ENCODE measurements at places on chromosomes 13 and 19.
A peak's percentile ranks its signal among the peaks of the same experiment; 100 is the strongest.

DNA sequence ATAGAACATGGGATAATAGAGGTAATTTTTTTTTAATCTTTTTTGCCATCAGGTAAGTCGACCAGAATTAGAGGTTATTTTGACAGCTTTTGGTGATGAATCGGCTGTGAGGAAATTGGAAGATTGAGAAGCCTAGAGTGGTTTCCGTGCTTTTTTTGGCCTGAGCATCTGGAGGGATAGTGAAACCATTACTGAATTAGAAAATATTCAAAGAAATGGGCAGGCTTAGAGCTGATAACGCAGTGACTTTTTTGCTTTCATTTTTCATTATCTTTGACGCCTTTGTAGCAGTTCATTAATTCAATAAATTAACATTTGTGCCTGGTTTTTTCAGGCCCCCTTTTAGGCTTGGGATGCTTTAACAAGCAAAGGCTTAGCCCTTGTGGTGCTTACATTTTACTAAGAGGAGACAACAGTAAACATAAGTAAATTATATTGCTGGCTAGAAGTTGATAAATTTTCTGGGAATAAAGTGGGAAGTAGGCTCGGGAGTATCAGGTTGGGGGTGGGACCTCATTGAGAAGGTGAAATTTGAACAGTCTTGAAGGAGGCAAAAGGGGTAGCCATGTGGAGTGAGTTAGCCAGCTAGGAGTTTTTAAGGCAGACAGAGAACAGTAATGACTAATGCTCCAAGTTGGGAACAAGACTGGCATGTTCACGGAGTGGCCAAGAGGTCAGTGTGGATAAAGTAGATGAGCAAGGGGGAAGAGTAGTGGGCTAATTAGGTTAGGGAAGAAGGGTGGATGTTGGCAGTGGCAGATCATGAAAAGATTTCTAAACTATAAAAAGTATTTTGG is 36.5 kb downstream of the GTF2F2 start:
- DNase-seq = no peak

DNA sequence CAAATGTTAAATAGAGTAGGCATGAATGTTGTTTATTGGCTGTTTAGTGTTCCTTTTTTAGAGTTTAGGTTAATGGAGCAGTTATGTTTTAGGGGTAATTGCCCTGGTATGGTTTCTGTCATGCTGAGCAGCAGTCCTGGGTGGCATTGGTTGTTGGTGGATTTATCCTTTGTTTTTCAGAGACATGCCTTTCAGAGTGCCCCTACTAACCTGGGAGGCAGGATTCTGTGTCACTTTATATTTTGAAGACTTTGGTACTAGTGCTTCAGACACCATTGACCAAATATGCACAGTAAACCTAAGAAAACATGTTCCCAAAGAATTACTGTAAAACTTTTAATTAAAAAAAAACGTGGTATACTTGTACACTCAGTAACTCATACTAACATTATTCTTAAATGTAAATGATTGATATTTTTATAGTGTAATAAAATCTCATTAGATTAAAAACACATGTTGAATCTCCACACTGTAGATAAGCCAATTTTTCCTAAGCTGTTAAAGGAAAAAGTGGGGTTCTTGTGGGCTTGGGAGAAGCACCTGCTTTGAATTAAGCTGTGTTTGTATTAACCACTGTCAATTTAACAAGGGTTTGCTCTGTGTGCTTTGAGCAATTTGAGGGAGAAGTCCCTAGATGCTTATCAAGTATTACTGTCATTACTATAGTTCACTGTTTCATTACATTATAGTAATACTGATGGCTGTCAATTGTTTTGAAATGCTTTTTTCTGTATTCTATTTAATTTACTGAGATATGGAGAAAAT is 133.2 kb downstream of the LMO7 start:
- DNase-seq = no peak

- no peak for DNase-seq
Measured at GRCh38 chr13:67588607-67589006, 358.5 kb upstream of the PCDH9 start.

DNA sequence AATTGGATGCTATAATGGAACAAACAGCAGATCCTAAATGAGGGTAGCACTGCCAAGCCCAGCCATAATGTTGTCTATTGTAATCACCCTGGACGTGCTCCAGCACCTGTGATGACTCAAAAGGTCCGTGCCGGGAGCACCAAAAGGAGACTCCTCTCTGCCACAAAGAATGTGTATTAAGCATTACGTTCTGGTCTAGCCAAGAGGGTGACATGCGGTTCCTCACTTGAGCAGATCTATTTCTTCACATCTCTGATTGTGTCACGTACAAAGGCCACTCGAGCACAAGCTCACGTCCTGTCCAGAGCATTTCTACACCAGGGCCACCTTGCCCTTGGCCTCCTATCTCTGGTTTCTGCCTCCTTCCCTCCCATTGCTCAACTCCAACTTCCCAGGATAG is 219.9 kb upstream of the IRS2 start:
- no peak for DNase-seq

DNA sequence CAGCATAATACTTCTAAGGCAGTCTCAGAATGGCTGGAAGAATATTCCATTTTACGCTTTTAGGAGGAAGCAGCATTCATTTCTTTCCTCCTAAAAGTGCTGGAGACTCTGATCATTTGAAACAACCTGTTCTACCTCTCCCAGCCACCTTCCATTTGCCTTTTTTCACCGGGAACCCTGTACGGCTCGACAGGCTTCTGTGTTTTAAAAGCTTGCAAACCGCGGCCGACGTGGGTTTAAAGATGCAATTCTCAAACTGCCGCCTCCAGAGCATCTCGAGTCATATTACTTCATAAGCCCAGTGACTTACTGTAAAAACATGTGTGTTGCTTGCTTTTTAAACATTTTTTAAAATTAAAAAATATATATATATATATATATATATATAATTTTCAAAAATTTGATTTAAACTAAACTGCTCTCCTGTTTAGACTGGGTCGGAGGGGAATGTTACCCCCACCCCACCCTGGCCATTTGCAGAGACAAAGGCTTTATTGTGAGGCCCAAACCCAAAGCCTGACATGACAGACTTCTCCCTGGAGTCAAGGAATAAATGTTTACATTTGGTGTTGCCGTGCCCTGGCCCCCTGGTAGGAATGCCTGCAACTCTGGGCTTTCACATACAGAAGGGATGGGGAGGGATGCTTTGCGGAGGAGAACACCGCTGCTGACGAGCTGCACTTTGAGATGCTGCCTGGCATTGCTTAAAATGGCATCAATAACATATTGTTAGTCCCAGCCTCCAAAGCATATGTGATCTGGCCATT is 30.4 kb downstream of the ZNF536 start:
- DNase-seq = no peak

DNA sequence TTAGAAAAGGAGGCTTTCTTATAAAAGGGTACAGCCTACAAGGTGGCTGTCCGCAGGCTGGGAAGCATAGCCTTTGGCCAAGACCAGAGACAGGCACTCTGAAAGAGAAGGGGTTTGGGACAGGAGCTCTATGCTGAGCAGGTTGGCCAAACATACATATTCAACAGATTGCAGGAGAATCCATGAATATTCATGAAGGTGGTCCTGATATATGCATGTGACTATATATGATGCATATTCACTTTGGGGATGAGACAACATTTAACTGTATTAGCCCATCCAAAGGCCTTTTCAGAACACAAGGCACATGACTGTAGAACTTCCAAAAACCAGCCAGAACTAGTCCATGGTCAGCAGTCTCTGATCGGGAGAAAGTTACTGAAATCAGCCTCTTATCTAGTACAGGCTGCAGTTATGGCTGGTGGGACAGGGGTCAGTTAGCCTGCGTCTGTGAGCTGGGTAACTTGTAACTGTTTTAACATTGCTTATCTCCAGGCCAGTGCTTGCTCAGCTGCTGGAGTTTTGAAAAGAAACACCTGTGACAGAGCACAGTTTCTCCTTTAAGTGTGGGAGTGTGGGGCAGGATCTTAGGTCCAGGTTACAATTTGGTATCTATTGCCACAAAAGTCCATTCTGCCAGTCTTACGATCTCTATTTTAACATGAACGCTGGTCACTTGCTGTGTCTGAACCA is 924.2 kb downstream of the UQCRFS1 start:
- no peak for DNase-seq

DNA sequence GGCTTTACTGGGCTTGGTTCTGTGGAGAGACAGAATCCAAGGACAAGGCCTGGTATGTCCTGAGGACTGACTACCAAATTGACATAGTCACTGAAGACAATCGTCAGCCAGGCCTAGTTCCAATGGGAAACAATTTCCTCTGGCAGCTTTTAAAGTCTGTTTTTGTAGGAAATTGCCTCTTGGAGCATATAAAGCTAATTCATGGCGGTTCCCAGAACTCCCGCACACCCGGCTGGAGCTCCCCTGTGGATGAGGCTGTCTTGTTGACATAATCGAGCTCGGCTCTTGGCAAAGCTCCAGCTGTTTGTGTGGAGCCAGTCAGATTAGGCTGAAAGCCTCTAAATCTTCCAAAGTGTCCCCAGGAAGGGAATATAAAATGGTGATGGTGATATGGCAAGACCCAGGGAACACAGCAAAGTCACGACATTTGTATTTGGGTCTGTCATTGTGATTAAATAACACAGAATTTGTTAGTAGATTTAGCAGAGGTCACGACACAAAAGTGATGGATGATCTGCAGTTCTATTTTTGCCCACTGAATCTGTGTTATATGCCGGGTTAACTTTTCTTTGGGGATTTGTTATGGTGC is 395.0 kb downstream of the PCDH9 start:
- DNase-seq = no peak

DNA sequence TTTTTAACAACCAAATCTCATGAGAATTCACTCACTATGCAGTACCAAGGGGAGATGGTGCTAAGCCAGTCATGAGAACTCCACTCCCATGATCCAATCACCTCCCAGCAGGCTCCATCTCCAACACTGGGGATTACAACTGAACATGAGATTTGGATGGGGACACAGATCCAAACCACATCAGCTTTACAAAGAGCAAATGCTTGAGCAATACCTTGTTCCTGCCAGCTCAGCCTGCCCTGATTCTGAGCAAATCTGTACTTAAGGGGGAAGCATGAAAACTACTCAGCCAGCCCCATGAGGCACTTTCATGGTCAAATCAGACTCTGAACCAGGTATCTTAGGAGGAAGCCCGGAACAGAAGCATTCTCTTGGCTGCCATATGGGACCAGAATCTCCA is 259.9 kb downstream of the TBC1D4 start:
- DNase-seq = no peak

GRCh38 chr13:43156916-43157315 is 133.5 kb downstream of the DNAJC15 start:
- DNase-seq = no peak

- DNase-seq = peak; percentile 46
Measured at GRCh38 chr13:29454931-29455481, 140.5 kb downstream of the SLC7A1 start.

All from suppressor macrophage (primary cell).